Stimulated activated CD4-positive, alpha-beta T cell treated with anti-CD3 and anti-CD28 coated beads, Interleukin-12 subunit alpha, Interleukin-12 subunit beta, amount 100 ng/mL, for 24 hours (primary cell): ENCODE measurements at places on chromosomes 5 and 9.

GRCh38 chr9:104783588-104783987 lies 19.7 kb downstream of the NIPSNAP3B start:
- DNase-seq, result no peak

- no peak for DNase-seq
Measured at GRCh38 chr9:4318326-4318725, 18.5 kb upstream of the GLIS3 start.

DNA sequence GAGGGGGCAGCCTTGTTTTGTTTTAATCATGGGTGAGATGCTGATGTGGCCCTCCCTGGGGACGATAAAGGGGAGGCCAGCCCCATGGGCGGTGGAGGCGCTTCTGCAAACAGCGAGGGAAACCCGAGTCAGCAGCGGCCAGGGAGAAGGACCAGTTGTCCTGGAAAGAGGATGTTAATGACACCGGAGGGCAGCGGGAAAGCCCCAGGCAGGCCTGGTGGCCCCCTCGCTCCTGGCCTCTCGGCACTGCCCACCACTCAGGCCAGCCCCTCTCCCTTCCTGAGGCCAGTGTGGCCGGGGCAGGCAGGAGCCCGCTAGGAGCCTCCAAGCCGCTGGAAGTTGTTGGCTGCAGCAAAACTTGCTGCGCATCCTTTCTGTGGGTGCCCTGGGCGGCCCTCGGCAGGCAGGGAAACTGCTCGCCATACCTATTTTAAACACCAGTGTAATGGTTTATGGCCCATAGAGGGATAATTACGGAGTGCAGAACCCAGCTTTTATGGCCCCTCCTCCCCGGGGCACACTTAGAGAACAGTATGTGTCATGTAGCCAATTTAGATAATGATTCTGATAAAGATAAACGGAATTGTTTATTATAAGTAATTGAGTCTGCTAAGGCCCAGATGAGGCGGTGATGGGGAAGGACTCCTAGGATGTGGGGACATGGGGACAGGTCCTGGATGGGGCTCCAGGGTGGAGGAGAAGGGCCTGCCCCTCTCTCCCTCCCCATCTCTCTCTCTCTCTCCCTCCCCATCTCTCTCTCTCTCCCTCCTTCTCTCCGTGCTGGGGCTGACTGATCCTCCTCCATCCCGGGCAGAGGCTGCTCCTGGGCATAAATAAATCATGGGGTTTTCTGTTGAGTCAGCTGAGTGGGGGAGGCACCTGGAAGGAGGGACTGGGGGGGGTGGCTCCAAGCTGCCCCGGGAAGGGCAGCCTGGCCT lies 36.9 kb downstream of the LMX1B start:
- DNase-seq, result no peak

DNA sequence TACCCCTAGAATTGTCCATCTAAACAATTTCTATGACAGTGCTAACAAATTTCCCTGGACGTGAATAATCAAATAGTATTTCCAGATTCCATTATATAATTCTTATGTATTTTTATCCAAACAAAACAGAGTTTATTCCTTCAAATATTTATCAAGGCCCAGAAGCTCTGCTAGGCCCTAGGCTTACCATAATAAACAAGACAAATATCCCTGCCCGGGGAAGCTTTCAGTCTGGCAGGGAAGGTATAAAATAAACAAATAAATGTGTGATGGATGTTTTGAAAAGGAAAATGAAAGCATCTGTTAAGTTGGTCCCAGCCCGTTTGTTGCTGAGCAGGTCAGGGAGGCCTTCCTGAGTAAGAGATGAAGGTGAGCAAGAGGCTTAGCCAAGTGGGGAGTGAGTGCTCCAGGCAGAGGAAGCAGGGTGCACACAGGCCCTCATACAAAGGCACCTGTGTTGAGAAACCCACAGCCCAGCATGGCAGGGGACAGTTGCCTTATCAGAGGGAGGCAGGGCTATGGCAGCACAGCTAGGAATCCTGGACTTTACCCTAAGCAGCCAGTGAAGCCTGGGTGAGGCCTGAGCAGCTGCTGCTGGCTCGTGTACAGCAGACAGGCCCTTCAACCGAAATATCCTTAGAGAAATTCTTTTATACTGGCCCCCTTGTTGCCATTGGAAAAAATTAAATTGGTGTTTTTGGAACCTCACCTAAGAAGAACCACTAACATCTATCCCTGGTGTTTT lies 7.7 kb upstream of the SLC35D2 start:
- DNase-seq, result no peak

DNA sequence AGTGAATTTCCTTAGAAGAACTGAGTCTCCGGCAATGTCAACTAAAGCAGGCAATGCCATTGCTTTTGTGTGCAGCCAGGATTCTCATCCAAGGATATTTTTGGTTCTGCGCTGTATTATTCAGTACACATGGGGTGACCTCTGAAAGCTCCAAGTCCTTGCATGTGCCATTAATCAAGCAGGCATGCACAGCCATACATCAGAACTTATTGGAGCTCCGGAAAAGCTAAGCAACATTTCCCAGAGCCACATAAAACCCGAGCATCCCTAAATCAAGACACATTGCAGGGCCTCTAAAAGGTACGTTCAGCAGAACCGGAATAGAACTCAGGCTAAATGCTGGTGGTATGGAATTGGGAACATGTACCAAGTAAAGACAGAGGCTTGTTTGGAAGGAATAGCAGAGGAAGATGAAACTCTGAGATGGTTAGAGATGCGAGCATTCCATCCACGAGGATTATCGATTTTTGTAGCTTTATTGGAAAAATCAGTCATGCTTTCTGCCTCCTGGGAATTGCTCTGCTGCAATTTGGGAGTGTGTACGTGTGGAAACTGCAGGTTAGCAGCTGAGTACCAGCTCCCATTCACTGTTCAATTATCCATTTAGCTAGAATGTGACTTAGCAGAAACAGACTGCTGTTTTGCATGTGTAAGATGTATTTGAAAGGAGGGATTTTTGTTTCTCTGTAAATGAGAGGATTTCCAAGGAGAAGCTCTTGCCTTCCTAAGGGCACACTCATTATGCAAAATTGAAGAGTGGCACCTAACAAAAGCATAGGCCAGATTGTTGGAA lies 143.7 kb upstream of the WWC1 start:
- DNase-seq, result no peak
